ENCODE measurements at places on chromosomes 1 and 21.

- DNase-seq: no peak
These were observed 26.3 kb downstream of the MYOG start for GRCh38 chr1:203059485-203059884.

- no peak for DNase-seq
These were observed 84.9 kb downstream of the SIM2 start for GRCh38 chr21:36783612-36784374.

DNA sequence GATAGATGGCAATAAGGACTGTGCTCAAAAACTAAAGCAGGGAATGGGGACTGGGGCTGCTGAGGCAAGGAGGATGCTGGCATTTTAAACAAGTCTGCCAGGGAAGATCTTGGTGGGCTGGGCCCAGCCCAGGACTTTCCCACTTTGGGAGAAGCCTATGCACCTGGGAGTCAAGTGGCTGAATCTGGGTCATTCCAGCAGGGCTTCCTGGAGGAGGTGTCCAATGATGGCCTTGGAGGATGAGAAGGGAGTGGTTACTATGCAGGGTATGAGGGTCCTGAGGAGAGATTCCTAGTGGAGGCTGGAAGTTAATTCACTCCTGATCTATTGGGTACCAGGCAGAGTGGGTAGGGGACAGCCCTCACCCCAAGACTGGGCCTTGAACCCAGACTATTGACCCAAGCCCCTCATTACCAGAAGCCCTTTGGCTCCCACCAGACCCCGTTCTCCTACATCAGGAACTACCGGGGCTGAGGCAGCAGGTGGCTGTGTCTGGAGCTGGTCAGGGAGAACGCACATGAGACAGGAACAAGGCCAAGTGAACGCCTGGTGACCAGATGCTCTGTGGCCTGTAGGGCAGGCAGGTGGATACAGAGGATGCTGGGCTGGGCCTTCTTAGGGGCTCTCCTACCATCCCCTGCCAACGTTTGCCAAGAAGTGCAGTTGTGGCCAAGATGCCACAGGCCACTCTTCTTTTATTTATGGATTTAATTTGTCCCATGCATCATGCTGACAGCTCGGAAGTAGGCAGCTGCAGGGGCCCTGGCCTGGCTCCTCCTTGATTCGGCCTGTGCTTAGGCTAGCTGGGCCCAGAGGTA lies 18.3 kb upstream of the LRP8 start:
- no peak for DNase-seq

DNA sequence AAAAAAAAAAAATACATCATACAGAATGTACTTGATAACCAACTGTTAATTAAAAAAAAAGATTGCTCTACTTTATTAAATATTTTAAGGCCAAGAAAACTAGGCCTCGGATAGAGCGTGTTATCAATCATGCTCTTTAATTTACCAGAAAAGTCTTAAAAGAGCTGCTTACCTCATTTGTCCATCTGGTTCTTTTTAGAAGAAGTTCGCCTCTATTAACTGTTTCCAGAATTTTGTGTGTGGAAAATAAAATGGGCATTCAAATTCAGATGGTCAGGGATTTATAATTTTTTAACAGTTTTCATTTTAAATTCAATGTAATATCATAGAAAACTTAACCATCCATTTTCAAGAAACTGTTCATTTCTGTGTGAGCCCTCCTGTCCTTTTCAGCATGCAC lies 53.8 kb downstream of the KCNK1 start:
- no peak for DNase-seq

DNA sequence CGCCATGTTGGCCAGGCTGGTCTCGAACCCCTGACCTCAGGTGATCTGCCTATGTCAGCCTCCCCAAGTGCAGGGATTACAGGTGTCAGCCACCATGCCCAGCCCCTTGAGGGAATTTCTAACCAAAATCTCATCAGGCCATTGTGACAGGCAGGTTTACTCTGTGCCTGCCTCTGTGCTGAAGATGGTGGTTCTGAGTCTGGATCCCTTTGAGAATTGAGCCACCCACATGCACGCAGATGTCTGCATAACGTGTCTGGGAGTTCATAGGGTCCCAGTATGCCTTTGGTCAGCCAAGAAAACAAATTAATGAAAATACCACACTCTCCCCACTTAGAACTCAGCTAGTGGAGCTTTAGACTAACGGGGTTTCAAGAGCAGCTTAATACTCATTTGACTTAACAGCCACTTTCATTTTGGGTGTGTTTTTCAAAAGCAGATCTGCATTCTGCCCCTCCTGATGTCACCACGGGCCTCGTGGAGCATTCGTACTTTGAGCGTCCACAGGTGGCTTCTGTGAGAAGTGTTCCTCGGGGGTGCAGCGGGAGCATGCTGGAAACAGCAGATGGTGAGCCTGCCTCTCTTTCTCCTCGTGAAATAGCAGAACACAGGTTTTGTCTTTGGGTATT lies 45.3 kb downstream of the DIP2A start:
- DNase-seq: no peak

Measured in 8988T (cell line).